DMS153 (cell line): ENCODE measurements at places on chromosomes 3 and 15.
A peak's percentile ranks its signal among the peaks of the same experiment; 100 is the strongest.

DNA sequence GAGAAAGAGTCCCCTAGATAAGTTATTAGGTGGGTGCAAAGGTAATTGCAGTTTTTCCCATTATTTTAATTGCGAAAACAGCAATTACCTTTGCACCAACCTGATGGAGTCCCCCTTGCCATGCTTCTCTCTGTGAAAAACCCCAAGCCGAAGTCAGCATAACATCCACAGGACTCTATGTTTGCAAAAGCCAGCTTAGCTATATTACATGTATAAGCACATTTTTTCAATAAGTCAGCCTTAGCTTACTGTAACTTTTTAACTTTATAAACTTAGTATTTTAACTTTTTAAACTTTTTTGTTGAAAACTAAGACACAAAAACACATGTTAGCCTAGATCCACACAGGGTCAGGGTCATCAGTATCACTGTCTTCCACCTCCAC lies 21.4 kb upstream of the MUC20 start:
- no peak for DNase-seq

DNA sequence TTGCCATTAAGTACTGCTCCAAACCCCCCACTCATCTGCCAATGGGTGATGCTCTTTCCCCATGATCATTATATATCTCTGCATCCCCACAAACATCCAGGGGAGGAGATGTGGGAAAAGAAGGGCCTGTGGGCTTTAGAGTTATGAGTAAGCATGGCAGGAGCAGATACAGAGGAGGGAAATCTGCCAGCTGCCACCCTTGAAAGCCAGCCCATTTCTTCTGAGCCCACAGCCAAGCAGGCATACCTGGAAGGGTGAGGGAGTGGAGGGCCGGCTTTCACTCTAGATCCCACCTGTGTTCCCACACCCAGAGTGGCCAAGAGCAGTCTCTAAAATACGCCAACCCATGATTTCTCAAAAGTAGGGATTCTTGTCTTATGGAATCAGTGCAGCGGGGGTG lies 1.7 kb upstream of the SLC25A38 start:
- DNase-seq = no peak

- no peak for DNase-seq
Measured at GRCh38 chr3:130901463-130902204, 7.8 kb downstream of the ATP2C1 start.

- no peak for DNase-seq
Measured at GRCh38 chr3:45565342-45565741, 29.2 kb upstream of the LIMD1 start.

DNA sequence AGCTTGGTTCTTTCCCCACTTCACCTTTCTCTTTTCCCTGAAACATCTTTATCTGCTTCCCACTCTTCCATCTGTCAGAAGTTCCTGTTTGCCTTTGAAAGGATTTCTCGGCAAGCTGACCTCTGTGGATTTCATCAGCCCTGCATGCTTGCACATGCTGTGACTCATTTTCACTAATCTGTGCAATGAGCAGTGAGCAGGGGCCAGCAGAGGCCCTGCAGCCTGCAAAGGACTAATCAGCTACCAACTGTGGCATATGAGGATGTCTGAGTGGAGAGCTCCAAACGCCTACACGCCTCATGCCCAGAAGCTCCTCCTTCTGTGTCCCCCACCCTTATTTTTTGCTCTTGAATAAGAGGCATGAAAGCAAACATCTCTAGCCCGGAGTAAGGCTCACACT lies 333.0 kb upstream of the SEMA6D start:
- no peak for DNase-seq

GRCh38 chr3:143847787-143848631 lies at the start of gene SLC9A9:
Gene SLC9A9 (minus strand): TSS chr3:143848468. CDS start chr3:143848322, 146 bp downstream.
- DNase-seq = peak; percentile 48

DNA sequence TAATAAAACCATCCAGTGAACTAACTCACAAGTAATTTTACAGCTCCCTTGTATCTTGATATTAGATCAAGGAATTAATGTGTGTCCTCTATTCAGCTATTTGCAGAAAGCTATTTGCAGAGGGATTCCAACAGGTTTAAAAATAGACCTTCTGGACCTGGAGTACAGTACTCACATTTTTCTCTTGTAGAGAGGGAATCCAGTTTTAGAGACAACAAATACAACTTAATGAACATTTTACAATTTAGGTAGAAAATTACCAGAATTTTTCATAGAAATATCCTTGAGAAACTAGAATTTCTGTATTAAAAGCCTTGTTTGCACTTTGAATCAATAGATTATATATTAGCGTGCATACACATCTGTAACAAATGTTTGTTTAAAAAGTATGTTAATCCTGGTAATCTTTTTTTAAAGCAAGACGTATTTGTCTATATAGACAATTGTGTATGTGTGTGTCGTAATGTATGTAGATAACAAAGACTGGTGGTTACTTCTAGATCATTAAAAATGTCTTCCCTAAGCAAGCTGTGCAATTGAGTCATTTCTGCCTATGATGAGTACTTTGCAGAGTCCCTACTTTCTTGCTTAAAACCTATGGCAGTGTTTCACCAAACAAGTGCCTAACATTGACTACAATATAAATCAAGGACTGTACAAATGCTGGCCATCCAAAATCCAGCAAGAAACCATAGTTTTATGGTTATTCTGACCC lies 57.9 kb downstream of the PPP2R3A start:
- DNase-seq = no peak

- no peak for DNase-seq
Measured at GRCh38 chr3:174398761-174399160, 460.4 kb upstream of the NAALADL2 start.

DNA sequence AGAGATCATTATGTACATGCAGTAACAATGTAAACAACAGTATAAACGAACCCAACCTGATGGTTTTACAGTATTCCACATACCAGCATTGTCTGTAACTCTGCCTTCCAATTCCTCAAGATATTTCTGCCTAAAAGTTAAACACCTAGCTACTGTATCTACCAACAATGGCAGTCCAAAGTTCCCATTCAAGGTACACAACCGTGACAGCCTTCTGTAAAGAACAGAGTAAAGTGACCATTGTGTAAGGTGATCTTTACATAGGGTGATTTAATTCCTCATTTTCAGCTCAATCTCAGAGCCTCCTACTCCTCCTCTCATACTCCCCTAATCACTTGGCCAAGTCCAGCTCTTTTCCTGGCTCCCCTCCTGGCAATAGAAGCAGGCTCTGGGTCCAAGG lies 10.4 kb downstream of the SECISBP2L start:
- DNase-seq = no peak

- DNase-seq = no peak
Measured at GRCh38 chr3:46168583-46169345, 39.3 kb downstream of the CCR1 start.

GRCh38 chr3:70550723-70551319 lies 238.4 kb upstream of the MDFIC2 start:
- peak; percentile 1 for DNase-seq

- no peak for DNase-seq
Measured at GRCh38 chr3:43248185-43248583, 38.2 kb upstream of the SNRK start.

GRCh38 chr15:50358845-50359244 lies 3.8 kb upstream of the GABPB1 start:
- DNase-seq = no peak

DNA sequence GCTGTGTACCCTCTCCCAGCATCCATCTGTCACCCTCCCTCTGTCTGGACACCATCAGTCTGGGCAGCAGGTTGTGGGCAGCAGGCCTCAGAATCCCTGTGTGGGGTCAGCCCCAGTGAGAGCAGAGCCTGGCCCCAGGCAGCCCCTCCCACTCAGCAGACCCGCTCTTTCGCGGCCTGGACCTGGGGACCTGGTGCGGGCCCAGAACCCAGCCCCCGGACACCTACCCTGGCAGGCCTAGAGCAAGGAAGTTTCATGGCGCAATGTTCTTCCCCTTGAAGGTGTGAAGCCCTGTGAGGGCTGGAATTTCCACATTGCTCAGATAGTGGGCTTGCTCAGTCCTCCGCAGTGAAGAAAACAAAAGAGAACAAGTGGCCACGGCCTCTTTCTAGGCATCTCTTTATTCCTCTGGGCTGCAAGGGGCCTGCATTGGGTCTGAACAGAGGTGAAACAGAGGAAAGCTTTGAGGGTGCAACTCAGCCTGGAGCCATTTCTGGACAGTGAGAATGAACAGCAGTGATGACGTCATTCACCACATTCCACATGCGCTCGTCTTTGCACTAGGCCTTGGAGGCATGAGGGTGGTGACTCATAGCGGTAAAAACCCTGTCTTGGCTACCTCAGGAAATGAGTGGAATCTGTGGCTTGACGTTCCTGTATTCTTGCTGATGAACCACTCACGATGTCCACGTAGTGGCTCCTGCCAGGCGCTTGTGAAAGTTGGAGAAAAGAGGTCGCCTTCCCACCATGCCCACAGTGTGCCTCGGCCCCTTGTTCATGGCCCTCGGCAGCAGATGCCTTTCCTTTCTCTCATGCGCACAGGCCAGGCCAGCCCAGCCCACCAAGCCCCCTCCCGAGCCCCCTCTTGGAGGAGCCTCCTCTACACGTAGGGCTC lies 66.1 kb downstream of the SLC30A4 start:
- DNase-seq = no peak

- DNase-seq = no peak
Measured at GRCh38 chr3:184946917-184947316, 135.0 kb downstream of the VPS8 start.

DNA sequence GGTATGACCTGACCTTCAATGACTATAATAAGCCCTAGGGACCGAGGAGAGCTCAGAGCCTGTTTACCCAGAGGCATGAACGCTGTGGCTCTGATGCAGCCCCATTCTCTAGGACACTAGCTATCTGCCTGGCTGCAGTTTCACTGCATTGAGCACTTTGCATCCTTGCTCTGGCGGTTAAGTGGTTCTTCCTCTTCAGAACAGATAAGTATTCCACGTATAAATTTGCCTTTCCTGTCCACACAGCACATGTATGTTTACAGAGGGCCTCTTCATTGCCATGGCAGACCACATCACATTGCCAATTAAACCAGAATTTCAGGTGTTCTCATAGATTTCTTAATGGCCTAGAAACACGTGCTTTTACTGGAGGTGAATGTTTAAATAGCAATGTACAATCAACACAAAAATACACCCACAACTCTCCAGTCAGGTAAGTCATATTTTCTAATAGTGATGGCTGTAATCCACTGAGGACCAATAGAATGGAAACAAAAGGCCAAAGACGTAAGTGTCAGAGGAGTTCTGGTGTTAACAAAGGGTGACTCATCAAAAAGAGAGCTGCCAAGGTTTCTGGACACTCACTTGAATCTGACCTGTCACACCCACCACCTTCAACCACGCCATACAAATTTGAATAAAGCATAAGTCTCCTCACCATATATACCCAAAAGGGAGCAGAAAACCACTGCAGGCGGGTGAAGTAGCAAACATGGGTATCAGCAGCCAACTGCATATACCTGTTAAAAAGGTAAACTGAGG lies 553.4 kb downstream of the OCA2 start:
- DNase-seq = peak; percentile 93

GRCh38 chr3:17423786-17424536 lies 318.5 kb downstream of the TBC1D5 start:
- no peak for DNase-seq

DNA sequence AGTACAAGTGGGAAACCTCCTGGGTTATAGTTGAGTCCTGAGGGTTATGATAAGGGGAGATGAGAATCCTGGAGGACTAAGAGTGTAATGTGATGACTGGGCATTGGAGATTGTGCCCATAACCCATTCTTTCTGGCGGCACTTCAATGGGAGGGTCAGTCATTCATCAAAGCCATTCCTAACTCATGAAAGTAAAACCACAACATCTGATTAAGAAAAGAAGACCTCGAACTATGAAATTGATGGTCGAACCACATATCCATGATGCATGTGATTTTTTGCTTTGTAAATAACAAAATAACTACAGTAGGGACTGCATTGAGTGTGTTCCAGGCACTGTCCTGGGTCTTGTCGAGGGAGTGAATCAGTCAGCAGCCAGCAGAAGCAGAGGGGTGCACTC lies 215.1 kb downstream of the SHQ1 start:
- no peak for DNase-seq
